Left renal pelvis (tissue), 4 donors: ENCODE measurements at places on chromosomes 1 and 21. TPM values are rescaled to one million over a fixed set of nuclear protein-coding genes. Genes with fewer than 3 reads are reported as not detected.

Gene OR2L8
- not detected for polyA plus RNA-seq

Gene OR14K1
- not detected for polyA plus RNA-seq

Gene LPAR3
- polyA plus RNA-seq: 0.92 TPM

Gene IVL
- polyA plus RNA-seq: not detected

- no peak for DNase-seq
Observed at GRCh38 chr1:207504438-207504837, 8.5 kb downstream of the CR1 start.

- DNase-seq: no peak
Observed at GRCh38 chr1:82044111-82044510, 243.4 kb downstream of the ADGRL2 start.

DNA sequence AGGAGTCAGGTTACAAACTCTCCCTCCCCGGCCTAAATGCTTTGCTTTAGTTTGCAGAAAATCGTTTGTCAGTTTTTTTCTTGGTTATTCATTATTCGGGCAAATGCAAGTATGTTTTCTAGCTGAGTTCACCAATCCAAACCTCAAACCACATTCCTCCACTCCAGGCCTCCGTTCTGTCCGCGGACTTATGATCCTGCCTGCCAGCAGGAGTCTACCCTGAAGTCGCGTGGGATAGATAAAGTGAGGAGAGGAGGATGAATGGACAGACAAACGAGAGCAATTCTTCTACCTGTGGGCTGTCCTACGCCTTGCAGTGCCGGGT is 1.3 kb downstream of the ADAMTS1 start:
- no peak for DNase-seq

Gene HCRTR1
- polyA plus RNA-seq: 0.09 TPM

DNA sequence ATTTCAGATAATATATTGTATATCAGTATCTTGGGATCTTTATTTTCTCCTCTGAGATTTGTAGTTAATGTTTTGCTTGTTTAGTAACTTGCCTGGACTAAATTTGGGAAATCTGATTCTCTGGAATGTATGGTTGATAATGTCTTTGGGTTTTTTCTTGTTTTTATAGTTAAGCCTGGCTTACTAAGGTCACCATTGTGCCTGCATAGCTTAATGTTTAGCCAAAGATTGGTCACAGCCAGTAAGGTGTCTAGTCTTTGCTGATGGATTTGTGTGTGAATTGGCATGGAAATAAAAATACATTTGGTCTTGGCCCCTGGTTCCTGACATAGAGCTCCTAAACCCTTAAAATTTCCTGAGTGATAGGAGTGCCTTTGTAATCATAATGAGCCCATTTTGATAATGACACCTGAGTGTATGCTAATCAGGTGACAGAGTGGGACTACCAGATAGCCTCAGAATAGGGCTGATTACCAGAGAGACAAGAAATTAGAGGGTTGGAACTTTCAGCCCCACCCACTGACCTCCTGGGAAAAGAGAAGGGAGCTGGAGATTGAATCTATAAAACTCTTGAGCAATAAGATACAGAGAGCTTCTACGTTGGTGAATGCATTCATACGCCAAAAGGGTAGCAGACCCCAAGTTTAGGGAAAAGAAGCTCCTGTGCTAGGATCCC is 47.9 kb upstream of the NUF2 start:
- no peak for DNase-seq

Gene MX2
- 0.98 TPM for polyA plus RNA-seq

- DNase-seq: no peak
Observed at GRCh38 chr1:245541369-245541768, 386.6 kb downstream of the KIF26B start.

- DNase-seq: no peak
Observed at GRCh38 chr1:174892016-174892415, 107.7 kb upstream of the CACYBP start.

Gene FAM131C
- not detected for polyA plus RNA-seq
